Right lobe of liver (tissue), 6 donors: ENCODE measurements at places on chromosomes 13 and 19. TPM values are rescaled to one million over a fixed set of nuclear protein-coding genes. Genes with fewer than 3 reads are reported as not detected.

The ELSPBP1 gene
- total RNA-seq = not detected

The CCDC8 gene
- 0.55 TPM for total RNA-seq

The NKPD1 gene
- total RNA-seq = not detected

The LHFPL6 gene
- total RNA-seq = 4.1 TPM

The ZNF160 gene
- 14.9 TPM for total RNA-seq

The ZNF90 gene
- total RNA-seq = 0.19 TPM

The MAP4K1 gene
- 2.3 TPM for total RNA-seq

The LHB gene
- not detected for total RNA-seq

The CAPN12 gene
- 32.4 TPM for total RNA-seq

The C1QTNF9 gene
- not detected for total RNA-seq

The OR7D2 gene
- total RNA-seq = not detected

The BICRA gene
- total RNA-seq = 6.3 TPM

The DPF1 gene
- total RNA-seq = not detected

The DNAJC15 gene
- 6.8 TPM for total RNA-seq

The MEIS3 gene
- total RNA-seq = 0.93 TPM

The SACS gene
- 4.8 TPM for total RNA-seq

The CEACAM4 gene
- 0.29 TPM for total RNA-seq

The SOX1 gene
- total RNA-seq = not detected

The SIGLEC8 gene
- 1.00 TPM for total RNA-seq

The ZNF444 gene
- total RNA-seq = 24.3 TPM

The MEIOSIN gene
- total RNA-seq = not detected

The CEACAM16 gene
- total RNA-seq = not detected

The SPPL2B gene
- total RNA-seq = 25.4 TPM

The SHKBP1 gene
- 16.9 TPM for total RNA-seq

The TPM4 gene
- total RNA-seq = 90.2 TPM

The CYP4F3 gene
- total RNA-seq = 433 TPM

The PEX11G gene
- total RNA-seq = 9.8 TPM

The MYO1F gene
- total RNA-seq = 7.9 TPM

The FUT1 gene
- 1.1 TPM for total RNA-seq

The CGB5 gene
- total RNA-seq = not detected

The PSG2 gene
- total RNA-seq = not detected

The PCDH20 gene
- total RNA-seq = 0.92 TPM

The PLK5 gene
- total RNA-seq = not detected

The DNAJC3 gene
- 50.8 TPM for total RNA-seq

The PRKACA gene
- total RNA-seq = 61.1 TPM

The ZNF829 gene
- total RNA-seq = 0.95 TPM

The ZNF471 gene
- 1.1 TPM for total RNA-seq

The ZNF69 gene
- total RNA-seq = 9.8 TPM

The MEDAG gene
- total RNA-seq = not detected

The ZNF418 gene
- total RNA-seq = 2.8 TPM

The ZNF175 gene
- 4.4 TPM for total RNA-seq

The COL5A3 gene
- total RNA-seq = 17.3 TPM

The PRSS57 gene
- not detected for total RNA-seq

The TTC9B gene
- not detected for total RNA-seq

The FSD1 gene
- not detected for total RNA-seq

The ZNF681 gene
- total RNA-seq = 0.07 TPM

The ZNF177 gene
- 0.18 TPM for total RNA-seq

The CGB1 gene
- not detected for total RNA-seq

The C3 gene
- 17,502 TPM for total RNA-seq

The ZNF112 gene
- total RNA-seq = 1.1 TPM

The WDR62 gene
- total RNA-seq = 1.5 TPM

The KLK15 gene
- total RNA-seq = not detected

The CARS2 gene
- total RNA-seq = 26.5 TPM

The CAMSAP3 gene
- 24.5 TPM for total RNA-seq

The SH2D3A gene
- total RNA-seq = 0.88 TPM

The ZNF534 gene
- total RNA-seq = not detected
